ENCODE measurements at places on chromosomes 6 and 20.
A peak's percentile ranks its signal among the peaks of the same experiment; 100 is the strongest.

- peak; percentile 86 for DNase-seq
Measured at GRCh38 chr20:50794846-50795634, at the start of gene BCAS4. BCAS4 (plus strand) TSS chr20:50795061; CDS start chr20:50795084, 23 bp downstream.

DNA sequence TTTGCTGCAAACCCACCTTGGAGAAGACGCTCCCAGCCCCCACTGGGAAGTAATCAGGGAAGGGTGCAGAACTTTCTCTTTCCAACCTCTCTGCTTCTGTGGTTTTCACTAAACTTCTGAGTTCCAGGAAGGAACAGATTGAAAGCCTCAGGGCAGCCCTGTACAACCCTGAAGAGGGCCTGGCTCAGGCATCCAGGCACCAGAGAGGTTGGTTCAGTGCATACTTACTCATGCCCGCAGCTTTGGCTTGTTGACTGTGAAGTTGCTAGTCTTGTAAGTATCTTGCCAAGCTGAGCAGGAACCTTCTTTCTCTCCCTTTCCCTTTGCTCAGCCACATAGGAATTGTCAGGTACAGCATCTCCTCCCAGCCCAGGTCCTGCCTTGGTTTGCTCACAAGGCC is 272.2 kb upstream of the FOXQ1 start:
- DNase-seq, result no peak

GRCh38 chr20:25294459-25295385 is 46.8 kb downstream of the PYGB start:
- peak; percentile 33 for DNase-seq

- no peak for DNase-seq
Measured at GRCh38 chr6:14520029-14520428, 402.5 kb downstream of the CD83 start.

- no peak for DNase-seq
Measured at GRCh38 chr20:18989736-18990474, 176.3 kb downstream of the SCP2D1 start.

DNA sequence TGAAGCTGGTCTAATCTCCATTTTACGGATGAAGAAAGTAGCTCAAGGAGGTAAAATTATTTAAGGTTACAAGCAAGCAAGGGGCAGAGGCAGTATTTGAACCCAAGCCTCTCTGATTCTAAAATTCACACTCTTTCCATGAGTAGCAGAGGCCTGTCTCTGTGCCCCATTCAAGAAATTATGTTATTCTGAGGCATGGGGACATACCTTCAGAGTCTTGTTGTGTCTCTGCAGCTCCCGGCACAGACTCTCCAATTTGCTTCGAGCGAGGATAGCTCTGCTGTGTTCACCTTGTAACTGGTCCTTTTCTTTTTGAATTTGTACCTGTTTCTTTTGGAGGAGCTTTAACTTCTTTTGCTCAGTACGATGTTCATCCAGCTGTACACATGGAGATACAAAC is 21.5 kb downstream of the TXLNB start:
- no peak for DNase-seq

GRCh38 chr6:141667580-141668309 is 465.0 kb upstream of the GJE1 start:
- DNase-seq, result no peak
